ENCODE measurements at places on chromosomes 1 and 21.
A peak's percentile ranks its signal among the peaks of the same experiment; 100 is the strongest.

- DNase-seq, result no peak
Measured at GRCh38 chr1:237467320-237467719, 423.4 kb downstream of the ZP4 start.

- peak; percentile 14 for DNase-seq
Measured at GRCh38 chr1:61921435-61921834, 179.2 kb downstream of the PATJ start.

GRCh38 chr1:207033302-207033701 is 746 bp upstream of the C1orf116 start:
- no peak for DNase-seq

GRCh38 chr1:215824245-215824644 is 257.1 kb downstream of the KCTD3 start:
- DNase-seq, result no peak

DNA sequence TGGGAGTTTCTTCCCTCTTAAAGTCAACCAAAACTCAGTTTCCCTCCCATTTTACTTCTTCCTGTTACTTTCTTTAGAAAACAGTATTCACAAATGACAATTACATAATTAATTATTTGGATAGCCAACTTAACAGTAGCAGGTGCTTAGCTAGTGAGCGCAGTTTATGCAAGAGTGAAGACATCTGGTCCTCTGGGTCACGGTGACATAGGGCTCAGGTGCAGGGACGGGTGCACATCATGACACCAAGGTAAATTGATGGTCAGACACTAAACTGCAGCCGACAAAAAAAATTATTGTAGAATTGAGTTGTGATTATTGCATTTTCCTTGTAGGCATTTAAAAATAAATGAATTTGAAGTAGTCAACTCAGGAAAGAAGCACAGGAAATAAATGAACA is 142.0 kb upstream of the KCTD3 start:
- no peak for DNase-seq

- no peak for DNase-seq
Measured at GRCh38 chr1:217627431-217627830, 3.5 kb downstream of the GPATCH2 start.

GRCh38 chr1:91541918-91542533 is 41.4 kb downstream of the CDC7 start:
- DNase-seq, result no peak

GRCh38 chr21:43193651-43194302 is 25.0 kb downstream of the CRYAA start:
- no peak for DNase-seq

- DNase-seq, result no peak
Measured at GRCh38 chr1:63950023-63950422, 176.2 kb downstream of the ROR1 start.

- DNase-seq, result no peak
Measured at GRCh38 chr1:86435327-86435726, 11.4 kb downstream of the CLCA2 start.

DNA sequence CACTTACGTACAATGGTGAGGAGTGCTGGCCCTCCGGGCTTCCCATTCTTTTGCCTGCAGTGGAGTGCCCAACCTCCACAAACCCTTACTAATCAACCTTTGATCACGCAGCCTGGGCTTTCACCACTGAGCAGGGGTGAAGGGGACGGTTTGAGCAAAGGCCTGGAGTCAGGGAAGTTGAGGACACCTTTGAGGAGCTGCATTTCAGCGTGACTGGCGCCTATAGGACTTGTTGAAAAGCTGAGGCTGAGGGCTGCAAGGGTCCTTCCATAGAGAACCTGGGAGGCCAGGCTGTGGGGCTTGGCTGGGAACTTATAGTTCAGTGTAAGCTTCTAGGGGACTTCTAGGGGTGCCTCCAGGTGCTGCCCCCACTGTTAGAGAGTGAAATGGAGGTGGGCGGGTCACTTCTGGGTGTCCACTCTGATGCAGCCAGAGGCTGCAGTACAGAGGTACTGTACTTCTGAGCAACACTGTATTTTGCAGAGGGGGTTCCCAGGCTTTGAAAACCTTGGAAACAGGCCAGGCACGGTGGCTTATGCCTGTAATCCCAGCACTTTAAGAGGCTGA is 9.8 kb downstream of the SYTL1 start:
- DNase-seq, result no peak

DNA sequence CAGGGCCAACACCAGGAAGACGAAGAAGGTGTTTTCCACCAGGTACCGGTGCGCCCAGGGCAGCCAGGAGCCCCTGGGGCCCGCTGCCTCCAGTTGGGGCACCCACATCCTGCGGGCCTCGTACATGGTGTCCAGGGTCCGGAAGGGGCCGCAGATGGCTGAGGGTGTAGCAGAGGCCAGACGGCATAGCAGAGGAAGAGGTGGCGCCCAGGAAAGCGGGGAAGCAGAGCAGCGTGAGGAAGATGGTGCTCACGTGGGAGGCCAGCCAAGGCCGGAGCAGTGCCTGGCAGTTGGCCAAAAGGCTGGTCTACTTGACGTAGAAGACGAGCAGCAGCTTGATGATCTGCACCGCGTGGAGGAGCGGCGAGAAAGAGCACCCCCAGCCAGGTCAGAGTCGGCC is 40.4 kb downstream of the ZNF691 start:
- no peak for DNase-seq

GRCh38 chr1:41726292-41726691 is 192.4 kb downstream of the HIVEP3 start:
- no peak for DNase-seq

GRCh38 chr1:30134466-30135217 is 588.7 kb downstream of the MATN1 start:
- DNase-seq, result no peak

DNA sequence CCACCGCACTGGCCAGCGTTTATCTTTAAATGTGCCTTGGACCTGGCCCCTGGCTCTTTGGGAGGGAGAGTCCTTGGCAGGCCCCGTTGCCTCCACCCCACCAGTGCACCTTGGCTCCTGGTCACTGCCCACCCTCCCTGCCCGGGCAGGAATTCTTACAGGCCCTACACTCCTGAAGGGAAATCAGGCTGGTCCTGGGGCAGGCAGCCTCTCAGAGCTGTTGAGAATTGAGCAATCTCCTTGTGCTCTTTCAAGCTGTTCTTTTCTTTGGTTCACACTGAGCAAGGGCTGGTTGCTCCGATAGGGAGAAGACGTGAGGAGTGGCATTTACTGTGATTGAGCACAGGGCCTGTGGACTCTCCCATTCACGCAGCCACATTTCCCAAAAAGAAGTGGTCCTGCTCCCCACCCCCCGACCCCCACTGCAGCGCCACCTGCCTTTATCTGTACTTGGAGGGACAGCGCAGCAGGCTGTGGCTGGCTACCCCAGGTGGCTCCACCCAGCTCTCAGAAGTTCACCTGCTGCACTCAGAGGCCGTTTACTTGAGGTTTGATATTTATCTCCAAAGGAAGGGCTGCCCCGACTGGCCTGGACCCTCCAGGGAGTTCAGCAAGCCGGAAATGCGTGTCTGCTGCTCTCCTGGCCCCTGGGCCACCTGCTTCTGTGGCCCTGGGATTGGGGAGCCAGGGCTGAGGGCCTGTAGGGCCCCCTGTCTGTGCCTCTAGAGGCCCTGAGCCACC is 47.8 kb downstream of the SKI start:
- DNase-seq, result no peak

- no peak for DNase-seq
Measured at GRCh38 chr1:76933847-76934815, 66.9 kb downstream of the ST6GALNAC5 start.

DNA sequence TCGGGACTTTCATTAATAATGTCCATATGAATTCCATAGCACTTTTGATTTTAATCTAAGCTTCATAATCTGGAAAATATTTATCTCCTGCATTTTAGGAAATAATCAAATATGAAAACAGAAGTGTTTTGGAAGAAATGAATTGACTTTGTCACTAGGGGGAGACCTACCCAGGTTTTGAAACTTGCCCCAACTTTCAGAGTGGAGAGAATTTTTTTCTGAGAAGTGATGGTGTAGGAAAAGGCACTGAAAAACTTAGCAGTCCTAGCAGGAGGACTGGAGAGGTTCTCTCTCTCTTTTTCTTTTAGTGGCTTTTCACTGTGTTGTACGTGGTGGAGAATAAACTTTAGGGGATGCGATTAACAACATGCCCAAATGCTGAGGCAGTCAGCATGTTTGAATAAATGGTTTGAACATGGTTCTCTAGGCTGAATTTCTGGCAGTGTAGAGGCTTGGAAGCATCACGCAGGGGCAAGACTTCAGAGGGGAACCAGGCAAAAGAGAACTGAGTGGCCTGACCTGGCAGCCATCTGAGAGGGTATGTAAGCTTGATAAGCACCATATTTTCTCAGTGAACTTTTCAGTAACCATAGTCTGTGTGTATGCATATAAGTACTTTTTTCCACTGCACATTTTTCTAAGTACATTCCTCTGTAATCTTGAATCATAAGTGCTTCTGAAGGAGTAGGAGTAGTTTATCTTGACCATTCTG is 68.3 kb upstream of the NEK7 start:
- DNase-seq, result no peak

DNA sequence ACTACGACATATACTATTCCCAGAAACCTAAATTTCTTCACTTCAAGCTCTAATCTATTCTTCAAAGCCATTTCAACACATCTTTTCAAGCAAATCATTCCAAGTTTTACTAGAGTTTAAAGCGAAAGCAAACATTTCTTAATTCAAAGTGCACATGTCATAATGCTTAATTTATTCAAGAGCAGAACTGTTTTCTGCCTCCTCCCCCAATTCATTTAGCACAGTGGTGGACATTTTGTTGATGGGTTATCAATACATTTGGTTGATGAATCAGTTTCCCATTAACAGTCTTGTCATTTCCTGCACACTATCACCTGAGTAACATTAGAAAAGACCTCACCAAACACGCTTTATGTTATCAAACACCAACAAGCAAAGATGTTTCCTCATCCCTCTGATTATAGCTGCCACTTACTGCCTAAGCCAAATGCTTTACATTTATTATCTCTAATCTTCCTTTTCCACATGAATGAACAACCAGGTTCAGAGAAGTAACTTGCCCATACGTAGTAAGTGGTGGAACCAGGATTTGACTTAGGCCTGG is 2.0 kb downstream of the SRSF4 start:
- DNase-seq, result no peak

DNA sequence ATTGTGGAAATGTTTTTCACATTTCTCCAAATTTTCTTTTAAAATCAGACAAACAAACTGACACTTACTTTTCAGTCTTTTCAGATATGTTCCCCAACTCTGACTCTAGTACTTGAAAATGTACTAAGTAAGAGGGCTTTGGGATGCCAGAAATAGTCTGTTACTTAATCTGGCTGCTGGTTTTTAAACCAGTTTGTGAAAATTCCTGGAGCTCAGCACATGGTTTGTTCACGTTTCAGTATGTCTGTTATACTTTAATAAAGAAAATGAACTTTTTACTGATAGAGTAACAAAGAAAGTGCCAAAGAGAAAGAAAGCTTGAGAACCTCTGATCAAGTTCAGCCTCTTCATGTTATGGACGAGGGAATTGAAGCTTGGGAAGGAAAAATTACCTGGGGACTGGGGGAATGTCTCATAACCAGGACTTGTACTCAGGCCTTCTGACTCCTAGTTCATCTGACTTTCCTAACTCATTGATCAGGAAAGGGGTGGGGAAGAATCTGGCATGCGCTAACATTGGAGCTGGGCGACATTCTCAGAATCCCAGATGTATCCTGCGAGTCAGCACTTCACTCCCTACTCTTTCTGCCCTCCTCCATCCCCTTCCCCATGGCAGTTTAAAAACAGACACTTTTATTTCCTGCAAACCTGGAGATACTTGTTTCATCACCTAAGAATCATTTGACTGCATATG is 30.8 kb upstream of the DNAJC6 start:
- DNase-seq, result no peak

- no peak for DNase-seq
Measured at GRCh38 chr1:95615421-95615820, 381.4 kb downstream of the RWDD3 start.

- DNase-seq, result no peak
Measured at GRCh38 chr1:33465316-33465715, 7.1 kb upstream of the ZSCAN20 start.

- no peak for DNase-seq
Measured at GRCh38 chr1:112881742-112882127, 74.3 kb downstream of the SLC16A1 start.

- DNase-seq, result peak; percentile 78
Measured at GRCh38 chr1:54996359-54996868, 2.3 kb upstream of the BSND start.

DNA sequence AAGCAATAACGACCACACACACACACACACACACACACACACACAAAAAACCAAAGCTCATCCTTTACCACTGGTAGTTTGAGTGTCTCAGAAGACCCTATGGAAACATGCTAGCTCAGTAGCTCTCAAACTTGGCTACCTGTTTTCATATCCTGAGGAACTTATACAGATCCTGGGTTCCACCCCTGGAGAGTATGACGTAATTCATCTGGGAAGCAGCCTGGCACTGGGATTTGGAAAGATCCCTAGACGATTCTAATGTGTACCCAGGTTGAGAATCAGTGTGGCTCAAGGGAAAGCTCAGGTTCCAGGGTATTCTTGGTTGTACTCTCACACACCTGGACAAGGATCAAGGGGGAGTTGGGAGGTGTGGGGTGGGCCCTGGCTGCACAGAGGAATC is 85.9 kb downstream of the SELENOF start:
- no peak for DNase-seq

DNA sequence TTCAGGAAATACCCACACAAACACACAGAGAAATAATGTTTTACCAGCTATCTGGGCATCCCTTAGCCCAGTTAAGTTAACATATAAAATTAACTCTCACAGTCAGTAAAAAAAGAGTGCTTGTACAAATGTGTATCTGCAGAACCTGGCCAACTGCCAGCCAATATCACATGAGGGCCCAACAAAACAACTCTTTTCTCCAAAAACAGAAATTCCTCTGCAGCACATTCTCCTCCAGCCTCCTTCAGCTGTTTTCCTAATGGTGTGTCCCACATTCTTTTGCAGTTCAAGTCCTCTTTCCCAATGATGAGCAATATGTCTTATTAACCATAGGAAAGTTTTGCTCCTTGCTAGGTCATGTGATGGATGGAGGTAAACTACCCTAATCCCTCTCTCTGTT is 75.5 kb downstream of the LRRC7 start:
- no peak for DNase-seq

DNA sequence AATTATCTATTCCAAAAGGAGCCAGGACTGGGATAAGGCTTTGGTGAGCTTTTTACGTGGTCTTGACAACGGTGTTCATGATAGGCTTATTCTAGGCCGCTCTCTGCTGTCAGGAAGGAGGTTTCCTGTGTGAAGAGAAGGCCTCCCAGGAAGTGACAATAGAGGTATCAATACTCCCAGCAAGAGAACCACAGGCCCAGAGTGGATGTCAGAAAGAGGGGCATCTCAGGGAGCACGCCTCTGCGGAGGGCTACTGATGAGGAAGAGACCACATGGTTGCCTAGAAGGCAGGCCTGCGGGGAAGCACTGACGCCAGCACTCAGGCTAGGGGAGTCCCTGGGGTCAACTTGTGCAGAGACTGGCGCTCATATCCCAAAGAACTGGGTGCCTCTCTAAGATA is 60.4 kb downstream of the ITPKB start:
- no peak for DNase-seq

GRCh38 chr21:14687268-14687625 is 141.1 kb upstream of the SAMSN1 start:
- no peak for DNase-seq
